Forelimb muscle (tissue), 1 donor: ENCODE measurements at places on chromosomes 3 and 15.

DNA sequence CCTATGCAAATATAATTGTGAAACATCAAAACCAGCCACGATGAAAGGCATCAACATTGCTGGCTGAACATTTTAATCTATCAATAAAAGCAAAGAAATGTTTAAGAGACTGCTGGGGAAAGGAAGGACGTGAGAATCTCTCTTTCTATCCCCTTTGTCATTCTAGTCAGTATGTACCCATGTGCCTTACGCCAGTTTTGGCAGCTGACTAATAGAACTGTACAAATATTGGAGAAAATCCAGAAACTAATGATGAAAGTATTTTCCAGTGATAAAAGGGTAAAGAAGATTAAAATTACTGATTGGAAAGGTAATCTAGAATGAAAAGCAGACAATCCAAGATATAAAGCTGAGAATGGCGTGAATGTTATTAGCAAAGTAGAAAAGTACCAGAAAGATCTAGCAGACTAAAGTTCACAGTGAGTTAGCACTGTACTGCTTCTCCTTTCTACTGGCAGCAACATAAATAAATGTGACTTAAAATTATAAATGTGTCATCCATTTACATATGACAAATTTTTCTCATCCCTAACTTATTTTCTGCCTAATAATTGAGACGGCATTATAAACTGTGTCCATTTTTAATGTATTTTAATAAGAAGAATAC, 401.9 kb upstream of the CNTN4 start:
- DNase-seq = no peak

- DNase-seq = no peak
Measured at GRCh38 chr15:64883100-64883581, 28.6 kb upstream of the ANKDD1A start.

- DNase-seq = no peak
Measured at GRCh38 chr3:195548006-195548405, 4.9 kb upstream of the PPP1R2 start.

- DNase-seq = no peak
Measured at GRCh38 chr15:66702787-66703539, 927 bp downstream of the SMAD6 start.

GRCh38 chr15:99507504-99508310, 58.1 kb upstream of the MEF2A start:
- no peak for DNase-seq

DNA sequence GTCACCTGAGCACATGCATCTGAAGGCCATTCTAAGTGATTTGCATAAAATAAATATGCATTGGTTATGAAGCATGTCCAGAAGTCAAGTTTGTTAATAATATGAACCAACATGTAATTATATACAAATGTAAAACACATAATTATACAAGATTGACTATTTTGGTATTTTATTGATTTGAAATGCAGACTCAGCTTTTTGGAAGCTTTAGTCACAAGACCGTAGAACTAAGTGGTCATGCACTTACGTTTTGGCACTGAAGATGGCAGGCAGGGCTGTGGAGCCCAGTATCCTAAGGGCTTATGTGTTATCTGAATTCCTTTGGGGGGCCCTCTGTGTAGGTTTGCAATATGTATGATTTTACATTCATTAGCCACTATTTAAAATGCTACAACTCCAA, 5.0 kb downstream of the CHRNA7 start:
- DNase-seq = no peak

- no peak for DNase-seq
Measured at GRCh38 chr15:99511866-99512661, 53.7 kb upstream of the MEF2A start.

DNA sequence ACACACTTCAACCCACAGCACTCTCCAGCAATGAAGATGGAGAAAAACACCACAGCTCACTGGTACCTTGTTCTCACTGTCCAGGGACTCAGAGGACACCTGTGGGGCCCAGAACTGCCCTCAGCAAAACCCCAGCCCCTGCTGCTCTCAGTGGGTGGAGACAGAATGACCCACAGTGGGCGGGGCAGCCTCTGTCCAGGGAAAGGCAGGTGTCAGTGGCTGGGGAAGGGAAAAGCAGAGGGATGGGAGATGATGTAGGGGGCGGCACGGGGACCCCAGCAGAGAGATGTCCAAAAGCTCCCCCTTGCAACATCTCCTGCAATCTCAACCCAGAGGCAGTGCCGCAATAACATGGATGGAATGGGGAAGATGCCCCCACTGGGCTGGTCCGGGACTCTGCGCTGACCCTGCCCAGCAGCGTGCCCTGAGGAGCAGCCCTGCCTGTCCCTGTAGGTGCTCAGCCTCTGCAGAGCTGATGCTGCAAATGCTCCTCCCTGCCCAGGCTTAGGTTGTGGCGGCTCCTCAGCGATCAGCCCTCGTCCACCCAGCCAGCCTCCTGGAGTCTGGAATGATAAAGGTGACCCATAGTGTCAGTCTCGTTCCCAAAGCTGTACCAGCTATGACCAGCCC, 193.9 kb downstream of the XXYLT1 start:
- no peak for DNase-seq

DNA sequence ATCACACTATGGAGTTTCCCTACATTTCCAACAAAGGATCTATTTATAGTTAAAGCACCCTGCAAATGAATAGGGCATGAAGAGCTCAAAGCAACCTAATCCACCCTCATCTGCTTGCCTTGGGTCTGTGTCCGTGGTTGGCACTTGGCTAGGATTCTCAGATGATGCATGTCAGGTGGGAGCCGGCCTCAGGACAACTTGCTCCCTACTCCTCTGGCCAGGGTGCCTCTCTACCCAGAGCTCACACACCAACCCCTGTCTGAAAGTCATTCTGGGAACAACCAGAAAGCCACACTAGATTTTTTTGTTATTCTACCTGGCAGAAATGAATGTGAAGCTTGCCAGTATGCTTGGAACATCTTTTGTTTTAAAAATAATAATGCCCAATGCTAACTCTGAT, 13.2 kb downstream of the ARHGEF3 start:
- DNase-seq = no peak

- DNase-seq = no peak
Measured at GRCh38 chr3:101847328-101847727, 2.0 kb upstream of the NFKBIZ start.

DNA sequence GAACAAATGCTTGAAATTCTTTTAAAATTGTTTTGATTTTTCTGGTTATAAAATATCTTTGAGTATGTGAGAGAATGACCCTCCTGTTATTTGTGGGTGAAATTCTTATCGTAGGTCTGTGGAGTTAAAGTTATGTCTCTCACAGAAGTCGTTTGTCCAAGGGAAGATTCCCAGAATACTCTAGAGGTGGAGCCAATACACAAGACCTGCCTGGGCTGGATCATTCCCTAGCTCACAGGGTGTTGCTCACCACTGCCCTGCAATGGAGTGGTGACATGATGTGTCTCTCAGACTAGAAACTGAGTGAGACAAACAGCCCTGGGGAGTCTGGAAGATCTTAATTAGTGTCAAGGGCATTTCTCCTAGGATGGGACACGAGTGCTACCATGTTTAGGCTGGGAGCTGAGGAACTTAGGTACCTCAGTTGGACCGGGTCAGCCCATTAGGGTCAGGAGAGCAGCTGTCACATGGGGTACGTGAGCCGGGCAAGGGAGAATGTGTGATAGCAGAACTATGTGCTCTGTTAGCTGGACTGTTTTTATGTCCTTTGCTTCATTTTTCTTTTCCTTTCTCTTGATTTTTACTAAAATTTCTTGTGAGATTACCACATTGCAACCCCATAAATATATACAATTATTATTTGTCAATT, 53.6 kb upstream of the MYO5C start:
- DNase-seq = no peak

DNA sequence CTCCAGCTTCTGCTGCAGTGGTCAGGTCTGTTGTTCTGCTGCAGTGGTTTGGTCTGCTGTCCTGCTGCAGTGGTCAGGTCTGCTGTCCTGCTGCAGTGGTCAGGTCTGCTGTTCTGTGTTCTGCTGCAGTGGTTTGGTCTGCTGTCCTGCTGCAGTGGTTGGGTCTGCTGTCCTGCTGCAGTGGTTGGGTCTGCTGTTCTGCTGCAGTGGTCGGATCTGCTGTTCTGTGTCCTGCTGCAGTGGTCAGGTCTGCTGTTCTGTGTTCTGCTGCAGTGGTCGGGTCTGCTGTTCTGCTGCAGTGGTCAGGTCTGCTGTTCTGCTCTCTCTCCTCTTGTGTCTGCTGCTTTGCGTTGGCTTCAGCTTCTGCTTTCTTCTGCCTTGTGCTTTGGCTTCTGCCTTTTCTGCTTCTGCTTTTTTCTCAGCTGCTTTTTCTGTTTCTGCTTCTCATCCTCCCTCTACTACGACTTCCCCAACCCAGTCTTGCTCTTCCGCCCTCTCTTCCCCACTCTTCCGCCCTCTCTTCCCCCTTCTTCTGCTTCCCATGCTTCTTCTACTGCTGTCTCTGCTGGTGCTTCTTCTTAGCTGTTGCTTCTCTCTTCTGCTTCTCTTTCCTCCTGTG, 50.7 kb downstream of the FAM43A start:
- DNase-seq = no peak

- DNase-seq = no peak
Measured at GRCh38 chr3:47661121-47661752, 82.6 kb upstream of the CSPG5 start.

DNA sequence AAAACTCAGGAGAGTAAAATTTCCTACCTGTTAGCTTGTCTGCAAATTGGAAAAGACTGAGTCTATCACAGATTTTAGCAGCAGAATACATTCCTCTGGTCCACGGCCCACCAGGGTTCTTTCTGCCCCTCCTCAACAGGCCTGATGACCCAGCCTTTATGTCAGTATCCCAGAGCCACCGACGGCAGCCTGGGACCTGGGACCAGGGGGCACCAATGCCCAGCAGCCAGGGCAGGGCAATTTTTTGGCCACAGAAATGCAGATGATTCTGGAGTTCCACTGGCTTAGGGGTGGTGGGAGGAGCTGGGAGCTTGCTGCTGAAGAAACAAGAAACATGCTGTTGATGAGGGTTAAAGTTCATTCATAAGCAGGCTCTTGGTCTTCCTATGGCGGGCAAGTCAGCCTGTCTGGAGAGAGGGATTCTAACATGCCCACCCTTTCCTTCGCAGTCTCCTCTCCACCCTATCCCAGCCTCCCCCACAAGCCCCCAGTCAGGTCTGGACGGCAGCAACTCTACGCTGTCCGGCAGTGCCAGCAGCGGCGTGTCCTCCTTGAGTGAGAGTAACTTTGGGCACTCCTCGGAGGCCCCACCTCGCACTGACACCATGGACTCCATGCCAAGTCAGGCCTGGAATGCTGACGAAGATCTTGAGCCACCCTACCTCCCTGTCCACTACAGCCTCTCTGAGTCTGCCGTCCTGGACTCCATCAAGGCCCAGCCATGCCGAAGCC, 4.3 kb upstream of the MANF start:
- no peak for DNase-seq

GRCh38 chr3:164537485-164537884, 540.8 kb downstream of the SI start:
- DNase-seq = no peak

DNA sequence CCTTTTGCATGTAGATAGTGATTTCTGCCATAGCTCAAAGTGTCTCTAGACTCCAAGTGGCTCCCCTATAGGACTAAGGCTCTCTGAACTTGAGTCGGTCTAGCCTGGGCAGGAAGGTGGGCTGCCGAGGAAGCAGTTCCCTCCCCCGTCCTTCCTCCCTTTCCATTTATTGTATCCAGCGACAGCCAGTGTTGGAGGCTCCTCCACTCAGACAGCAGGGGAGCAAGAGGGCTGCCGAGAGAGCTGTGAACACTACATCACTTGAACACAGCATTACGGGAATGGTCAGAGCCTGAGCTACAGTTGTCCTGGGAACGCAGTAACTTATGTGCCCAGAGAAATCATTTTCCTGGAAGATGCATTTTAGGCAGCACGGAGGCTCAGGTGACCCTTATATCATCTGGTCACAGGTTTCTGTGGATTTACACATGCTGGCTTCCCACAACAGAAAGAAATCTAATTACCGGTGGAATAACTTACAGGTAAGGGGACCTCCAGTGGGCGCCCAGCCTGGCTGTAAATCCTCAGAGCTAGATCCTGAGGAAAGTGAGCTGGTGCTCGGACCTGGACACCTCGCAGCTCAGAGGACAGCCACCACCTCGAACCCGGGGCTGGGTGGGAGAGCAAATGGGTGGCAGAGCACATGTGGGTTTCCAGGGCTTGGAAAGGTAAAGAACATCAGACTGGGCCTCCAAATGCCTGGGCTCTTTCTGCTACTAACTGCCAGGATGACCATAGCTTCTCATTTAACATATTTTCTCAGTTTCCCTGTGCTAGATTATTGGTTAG, 197.1 kb downstream of the UACA start:
- no peak for DNase-seq

- DNase-seq = no peak
Measured at GRCh38 chr3:141056751-141057171, 5.6 kb downstream of the SPSB4 start.

DNA sequence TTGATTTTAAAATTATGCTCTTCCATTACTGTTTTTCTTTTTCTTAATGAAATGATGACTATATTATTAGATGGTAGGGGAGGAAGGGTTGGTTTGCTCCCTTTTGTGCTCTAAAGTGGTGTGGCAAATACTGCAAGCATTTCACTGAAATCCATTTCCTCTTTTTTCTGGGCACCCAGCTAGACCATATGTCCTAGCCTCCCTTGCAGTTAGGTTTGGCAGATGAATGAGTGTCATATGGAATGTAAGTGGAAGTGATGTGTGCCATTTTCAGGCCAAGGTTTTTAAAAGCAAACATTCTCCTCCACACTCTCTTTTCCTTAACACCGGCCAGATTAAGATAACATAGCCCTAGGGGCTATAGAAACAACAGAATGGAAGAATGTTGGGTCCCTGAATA, 363.0 kb downstream of the FGF12 start:
- DNase-seq = no peak

DNA sequence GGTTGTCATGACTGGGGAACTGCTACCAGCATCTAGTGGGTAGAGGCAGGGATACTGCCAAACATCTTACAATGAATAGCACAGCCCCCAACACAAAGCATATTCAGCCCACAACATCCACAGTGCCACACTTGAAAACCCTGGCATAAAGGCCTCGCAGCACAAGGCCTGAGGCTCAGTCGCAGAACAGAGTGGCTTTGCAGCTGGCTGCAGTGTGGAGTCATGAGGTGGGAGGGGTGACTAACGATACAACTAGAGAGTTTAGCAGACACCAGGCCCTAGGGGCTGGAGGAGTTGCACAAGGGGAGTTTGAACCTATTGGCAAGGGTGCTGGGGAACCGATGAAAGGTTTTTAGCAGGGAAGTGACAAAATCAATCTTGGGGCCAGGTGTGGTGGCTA, 32.1 kb downstream of the GRK7 start:
- no peak for DNase-seq
